ENCODE measurements at places on chromosomes 6 and 20. TPM values are rescaled to one million over a fixed set of nuclear protein-coding genes. Genes with fewer than 3 reads are reported as not detected.

Gene GSTA2
- total RNA-seq: not detected

Gene DUSP15
- 0.65 TPM for total RNA-seq

Gene SLC25A27
- 1.3 TPM for total RNA-seq

Gene PET117
- total RNA-seq: 7.8 TPM

Gene WFDC13
- not detected for total RNA-seq

Gene CGA
- not detected for total RNA-seq

Gene DNAH8
- total RNA-seq: under 0.01 TPM

All from vein endothelial cell (primary cell).